ENCODE measurements at places on chromosomes 2 and 18.

DNA sequence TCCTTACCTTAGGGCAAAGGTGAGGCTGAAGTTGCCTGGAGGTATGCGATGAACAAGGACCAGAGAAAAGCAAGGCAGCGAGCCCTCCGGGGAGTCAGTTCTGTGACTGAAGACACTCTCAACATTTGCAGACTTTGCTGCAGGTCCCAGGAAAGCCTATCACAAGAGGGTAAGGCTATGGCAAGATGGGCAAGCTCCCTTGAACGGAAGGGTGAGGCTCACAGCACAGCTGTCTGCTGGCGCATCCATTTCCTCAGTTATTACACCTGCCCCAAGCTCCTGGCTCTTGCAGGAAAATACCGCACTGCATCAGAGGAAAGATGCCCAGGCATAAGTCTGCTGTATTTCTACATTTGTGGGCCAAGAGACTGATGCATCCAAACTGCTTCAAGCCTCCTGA, 141.4 kb downstream of the BCL11A start:
- no peak for DNase-seq

GRCh38 chr2:11075221-11075620, 80.0 kb upstream of the SLC66A3 start:
- no peak for DNase-seq

DNA sequence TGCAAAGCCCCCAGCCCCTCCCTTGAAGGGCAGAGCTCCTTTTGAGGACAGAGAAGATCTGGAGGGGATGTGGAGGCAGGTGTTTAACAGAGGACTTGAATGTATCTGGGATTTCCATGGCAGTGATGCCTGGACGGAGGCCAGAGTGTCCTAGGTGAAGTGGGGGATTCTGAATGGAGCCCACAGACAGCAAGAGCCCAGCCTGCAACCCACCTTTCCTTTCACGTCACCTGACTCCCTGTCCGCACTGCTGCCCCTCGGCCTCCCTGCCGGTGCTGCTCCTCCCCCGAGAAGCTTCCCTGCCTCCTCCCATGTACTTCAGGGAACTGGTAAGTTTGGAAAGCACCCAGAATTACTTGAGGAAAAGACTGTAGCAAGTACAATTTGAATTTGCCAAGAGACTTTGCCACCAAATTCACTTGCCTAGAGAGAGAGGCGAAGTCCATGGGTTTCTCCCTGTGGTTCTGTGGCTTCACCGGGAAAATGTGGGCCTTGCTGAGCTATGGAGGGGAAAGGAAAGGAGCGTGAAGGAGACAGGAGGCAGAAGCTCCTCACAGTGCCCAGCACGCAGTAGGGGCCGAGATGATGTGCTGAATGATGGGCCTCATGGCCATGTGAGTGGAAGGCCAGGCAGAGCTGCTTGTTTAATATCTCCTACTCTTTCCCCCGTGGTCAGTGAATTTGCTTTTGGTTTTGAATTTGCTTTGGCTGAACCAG, 13.9 kb upstream of the ASPRV1 start:
- no peak for DNase-seq

- no peak for DNase-seq
Measured at GRCh38 chr2:163171786-163172530, 333.4 kb upstream of the KCNH7 start.

GRCh38 chr2:146624430-146625160, 1220.2 kb upstream of the ACVR2A start:
- no peak for DNase-seq

DNA sequence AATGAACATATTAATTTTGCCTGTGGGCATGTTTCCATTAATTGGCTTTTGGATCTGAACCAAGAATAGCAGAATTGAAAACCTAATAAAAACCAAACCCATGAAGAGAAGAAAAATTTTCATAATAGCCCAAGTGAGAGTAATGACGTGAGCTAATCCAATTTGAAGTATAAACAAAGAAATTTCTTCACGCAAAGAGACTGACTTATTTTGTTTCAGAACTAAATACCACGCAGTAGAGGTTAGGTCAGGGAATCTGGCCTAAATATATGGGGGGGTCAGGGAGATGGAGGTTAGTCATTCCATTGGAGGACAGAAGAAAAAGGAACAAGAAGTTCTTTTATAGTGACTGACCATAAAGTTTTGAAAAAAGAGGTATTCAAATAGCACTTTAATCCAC, 94.1 kb upstream of the CYP1B1 start:
- no peak for DNase-seq

- peak; percentile 20 for DNase-seq
Measured at GRCh38 chr18:51211552-51211951, 14.1 kb upstream of the MEX3C start.

DNA sequence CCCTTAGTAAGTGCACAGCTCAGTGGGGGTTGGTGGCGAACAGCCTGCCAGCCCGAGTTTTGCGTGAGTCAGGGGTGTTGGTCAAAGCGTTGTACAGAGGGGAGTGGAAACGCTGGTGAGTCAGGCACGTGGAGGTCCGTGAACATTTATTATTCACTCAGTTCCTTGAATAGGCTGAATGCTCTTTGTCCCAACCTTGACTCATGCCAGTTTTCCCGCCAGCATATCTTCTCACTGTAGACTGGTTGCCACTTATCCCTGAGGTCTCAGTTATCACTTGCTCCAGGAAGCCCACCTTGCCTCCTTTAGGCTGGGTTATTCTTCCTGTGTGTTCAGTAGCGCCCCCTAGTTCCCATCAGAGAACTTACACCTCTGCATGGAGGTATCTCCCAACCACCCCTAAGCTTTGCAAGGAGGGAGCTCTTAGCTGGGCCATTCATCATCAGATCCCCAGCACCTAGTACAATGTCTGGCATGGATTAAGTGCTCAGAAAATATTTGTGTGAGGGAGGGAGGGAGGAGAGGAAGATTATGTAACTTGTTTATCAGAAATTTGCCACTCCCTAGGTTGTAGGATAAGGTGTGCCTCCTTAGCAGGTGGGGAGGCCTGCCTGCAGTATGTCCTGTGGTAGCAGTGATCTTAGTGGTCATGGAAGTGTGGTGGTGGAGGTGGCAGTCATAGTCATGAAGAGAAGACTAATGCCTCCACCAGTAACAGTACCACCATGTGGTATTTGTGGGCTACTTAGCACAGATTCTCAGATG, 72.1 kb downstream of the CABLES1 start:
- DNase-seq: no peak

- DNase-seq: no peak
Measured at GRCh38 chr18:22173928-22174301, 4.5 kb downstream of the GATA6 start.

DNA sequence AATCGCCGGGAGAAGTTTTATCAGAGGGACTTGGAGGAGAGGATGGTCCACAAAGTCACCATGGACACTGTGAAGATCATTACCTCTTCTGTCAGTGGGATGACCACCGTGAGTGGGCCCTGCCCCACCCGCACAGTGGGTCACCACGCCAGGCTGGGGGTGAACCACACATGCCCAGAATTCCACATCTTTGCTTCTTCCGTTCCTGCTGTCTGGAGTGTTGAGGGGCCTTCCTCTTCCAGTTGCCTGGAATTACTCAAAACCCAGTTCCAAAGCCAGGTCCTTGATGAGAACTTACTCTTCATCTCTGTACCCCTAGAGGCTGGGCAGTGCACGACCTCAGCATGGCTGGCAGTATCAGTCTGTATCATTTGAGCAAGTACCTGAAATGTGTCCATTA, 22.1 kb downstream of the MROH2A start:
- DNase-seq: no peak

DNA sequence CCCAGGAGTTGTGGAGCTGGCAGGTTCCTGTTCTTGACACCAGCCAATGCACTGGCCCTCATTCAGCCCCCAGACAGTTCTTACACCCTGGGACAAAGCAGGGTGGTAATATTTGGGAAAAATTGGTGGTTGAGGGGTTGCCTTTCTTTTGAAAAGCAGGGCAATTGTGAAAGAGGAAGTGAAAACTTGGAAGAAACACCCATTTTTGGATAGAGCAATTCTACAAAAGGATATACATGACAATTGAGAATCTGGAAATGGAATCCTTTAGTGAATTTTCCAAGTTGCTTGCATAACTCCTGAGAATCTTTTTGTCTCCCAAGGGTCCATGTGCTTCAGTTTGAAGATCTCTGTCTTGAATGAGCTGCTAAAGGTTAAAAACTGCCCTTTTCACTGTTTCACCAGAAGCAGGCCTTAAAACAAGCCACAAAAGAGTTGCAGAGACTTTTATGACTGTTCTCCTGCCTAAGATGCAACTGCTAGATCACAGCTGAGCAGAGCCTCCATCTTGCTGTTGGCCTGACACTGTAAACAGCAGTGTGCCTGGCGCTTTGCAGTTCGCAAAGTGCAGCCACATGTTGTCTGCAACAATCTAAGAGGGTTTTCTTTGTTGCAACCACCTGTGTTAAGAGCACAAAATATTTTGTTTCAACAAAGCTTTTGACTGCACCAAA, 11.8 kb downstream of the COL4A4 start:
- DNase-seq: no peak

- DNase-seq: no peak
Measured at GRCh38 chr18:23134780-23135549, at the start of gene CABLES1. Gene CABLES1 (plus strand): TSS chr18:23135485. CDS start chr18:23135763, 278 bp downstream.

GRCh38 chr18:61888622-61889021, 4.2 kb downstream of the RNF152 start:
- no peak for DNase-seq

GRCh38 chr18:5073026-5073944, 123.8 kb downstream of the AKAIN1 start:
- DNase-seq: no peak

DNA sequence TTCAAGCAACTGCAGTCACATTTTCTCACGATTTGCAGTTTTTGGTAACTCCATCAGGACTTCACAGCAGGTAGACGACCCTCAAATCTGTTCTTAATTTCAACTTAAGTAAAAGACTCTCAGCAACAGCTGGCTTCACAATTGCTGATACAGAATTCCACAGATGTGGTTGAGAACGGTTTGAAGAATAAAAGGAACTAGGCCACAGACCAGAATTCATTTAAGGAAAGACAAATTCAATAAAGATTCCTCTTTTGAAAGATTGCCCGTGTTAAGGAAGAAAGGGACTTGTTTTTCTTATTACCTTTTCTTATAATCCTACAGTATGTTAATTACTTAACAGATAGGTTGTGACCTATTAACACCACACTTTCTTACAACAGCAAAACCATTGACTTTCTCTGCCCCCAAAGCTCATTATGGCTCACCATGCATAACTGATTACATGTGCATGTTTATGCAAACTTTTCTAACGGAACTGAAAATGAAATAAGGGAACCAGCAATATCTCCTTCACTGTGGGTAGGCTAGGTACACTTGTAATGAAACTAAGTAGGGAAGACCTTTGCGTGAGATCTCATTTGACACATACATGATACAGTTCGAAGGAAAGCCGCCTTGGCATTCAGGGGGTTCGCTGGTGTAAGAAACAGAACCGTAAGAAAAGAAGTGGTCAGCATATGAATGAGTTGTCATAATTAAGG, 4.7 kb upstream of the ZNF516 start:
- DNase-seq: no peak

DNA sequence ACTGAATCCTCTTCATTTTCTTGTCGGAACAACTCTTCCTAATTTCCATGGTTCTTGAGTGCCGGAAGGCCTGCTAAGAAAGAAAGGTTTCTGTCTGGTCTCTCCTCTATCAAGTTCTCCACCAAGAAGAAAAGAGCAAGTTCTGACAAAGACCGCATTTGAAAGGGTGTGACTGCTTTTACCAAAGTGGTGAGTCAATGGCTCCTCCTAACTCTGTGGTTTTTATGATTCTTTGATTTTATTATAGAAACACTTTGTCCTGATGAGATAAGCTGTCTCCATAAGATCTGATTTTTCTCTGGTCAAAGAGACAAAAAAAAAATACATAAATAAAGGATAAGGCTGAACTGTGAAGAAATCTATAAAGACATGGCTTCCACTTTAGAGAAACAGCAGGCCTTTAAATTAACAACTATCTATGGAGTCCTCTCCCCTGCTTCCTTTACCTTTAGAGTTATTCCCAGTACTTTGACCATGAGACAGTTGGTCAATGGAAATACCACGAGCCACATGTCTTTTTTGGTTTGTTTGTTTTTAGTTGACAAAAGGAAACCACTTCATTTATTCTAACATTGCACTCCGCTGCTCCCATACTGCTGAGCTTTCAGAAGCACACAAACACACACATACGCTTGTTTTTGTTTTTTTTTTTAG, 67.7 kb downstream of the REL start:
- DNase-seq: no peak

DNA sequence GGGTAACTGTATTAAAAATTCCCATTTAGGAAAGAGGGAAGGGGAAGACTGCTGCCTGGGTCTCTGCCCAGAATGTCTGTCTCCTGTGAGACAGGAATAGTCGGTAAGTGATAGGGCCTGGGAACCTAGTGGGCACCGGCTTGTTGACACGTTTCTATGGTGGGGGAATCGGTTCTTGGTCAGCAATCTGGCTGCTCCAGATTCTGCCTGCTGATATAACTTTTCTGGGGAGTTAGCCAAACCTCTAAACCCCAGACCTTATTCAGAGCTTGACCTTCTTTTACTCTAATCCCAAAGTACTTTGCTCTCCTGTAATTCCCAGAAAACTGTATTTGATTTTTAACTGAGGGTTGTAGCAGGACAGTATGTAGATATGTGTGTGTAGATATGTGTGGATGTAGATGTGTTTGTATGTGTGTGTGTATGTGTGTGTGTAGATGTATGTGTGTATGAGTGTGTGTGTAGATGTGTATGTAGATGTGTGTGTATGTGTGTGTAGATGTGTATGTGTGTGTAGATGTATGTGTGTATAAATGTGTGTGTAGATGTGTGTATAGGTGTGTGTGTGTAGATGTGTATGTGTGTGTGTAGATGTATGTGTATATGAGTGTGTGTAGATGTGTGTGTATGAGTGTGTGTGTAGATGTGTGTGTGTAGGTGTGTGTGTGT, 61.8 kb upstream of the TXNDC2 start:
- DNase-seq: no peak

Data from activated gamma-delta T cell treated with Interleukin-2 at 50 U/mL for 16 hours (primary cell).